ENCODE measurements at places on chromosomes 2 and 18.
A peak's percentile ranks its signal among the peaks of the same experiment; 100 is the strongest.

DNA sequence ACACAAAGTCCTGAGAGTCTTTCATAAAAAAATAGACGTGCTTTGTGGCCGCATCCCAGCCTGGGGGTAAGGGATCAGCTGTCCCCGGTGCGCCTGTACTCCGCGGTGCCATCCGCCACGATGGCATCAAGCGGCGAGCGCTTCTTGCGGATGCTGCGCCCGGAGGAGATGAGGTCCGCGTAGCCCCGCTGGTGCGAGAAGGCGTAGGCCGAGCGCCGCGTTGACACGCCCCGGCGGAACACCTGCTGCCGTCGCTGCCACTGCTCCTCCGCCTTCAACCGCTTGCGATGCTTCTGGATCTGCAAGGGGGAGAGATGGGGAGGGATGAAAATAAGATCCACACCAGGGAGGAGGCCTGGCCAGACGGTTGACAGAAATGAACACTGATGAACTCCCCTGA lies 26.8 kb upstream of the NARS1 start:
- peaks cover 39% of the 10 kb centered on the region for H3K36me3 ChIP-seq
- no peaks in the 10 kb centered on the region for H3K27me3 ChIP-seq
- peaks cover 28% of the 10 kb centered on the region for H3K4me1 ChIP-seq

DNA sequence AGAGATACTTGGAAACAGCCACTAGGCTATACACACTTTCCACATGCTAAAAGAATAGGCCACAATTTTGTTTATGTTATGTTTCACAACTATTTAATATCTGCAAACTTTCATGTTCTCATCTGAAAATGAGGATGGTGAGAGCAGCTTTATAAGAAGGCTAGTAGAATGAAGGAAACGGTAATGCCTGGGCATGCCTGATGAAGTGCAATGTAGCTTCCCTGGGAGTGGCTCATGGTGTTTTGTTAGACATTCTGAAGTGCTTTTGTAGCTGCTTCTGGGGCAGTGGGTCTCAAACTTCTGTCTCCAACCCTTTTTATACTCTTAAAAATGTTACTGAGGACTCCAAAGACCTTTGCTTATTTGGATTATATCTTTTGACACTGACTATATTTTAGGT lies 193.3 kb upstream of the VWC2L start:
- no peaks in the 10 kb centered on the region for H3K4me1 ChIP-seq
- H3K27me3 ChIP-seq = no peaks in the 10 kb centered on the region
- H3K4me3 ChIP-seq = no peak overlapping the region

DNA sequence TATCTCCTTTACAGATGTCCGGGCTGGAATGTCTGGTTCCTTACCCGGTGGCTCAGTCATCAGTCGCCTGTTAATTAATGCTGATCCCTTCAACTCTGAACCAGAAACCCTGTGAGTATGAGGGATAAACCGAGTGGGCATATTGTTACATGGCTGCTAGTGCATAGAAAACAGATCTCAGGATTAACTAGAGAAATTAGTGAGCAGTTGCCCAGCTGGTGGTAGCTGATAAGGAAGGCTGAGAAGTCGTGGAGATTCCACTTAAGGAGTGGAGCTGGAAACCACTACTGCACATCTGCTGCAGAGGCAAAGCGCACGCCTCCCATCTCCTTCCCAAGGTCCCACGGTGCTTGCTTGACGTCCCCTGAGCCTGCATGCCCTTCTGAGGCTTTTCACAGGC lies 97.7 kb downstream of the DGKD start:
- no peaks in the 10 kb centered on the region for H3K27me3 ChIP-seq
- H3K36me3 ChIP-seq = peaks cover 66% of the 10 kb centered on the region
- peak overlapping the region; percentile 75 for H3K27ac ChIP-seq
- DNase-seq = no peak

GRCh38 chr2:127404466-127405254 lies 13.6 kb upstream of the PROC start:
- H3K4me3 ChIP-seq = no peak overlapping the region
- peaks cover 35% of the 10 kb centered on the region for H3K4me1 ChIP-seq
- H3K27ac ChIP-seq = no peak overlapping the region
- no peaks in the 10 kb centered on the region for H3K27me3 ChIP-seq
- no peaks in the 10 kb centered on the region for H3K36me3 ChIP-seq

- peaks cover 58% of the 10 kb centered on the region for H3K4me1 ChIP-seq
- DNase-seq = no peak
- peaks cover 4% of the 10 kb centered on the region for H3K36me3 ChIP-seq
- peak overlapping the region; percentile 89 for H3K27ac ChIP-seq
These were observed 3.5 kb upstream of the NAGK start for GRCh38 chr2:71064754-71065621.

- H3K27me3 ChIP-seq = no peaks in the 10 kb centered on the region
- no peak overlapping the region for H3K4me3 ChIP-seq
- peaks cover 9% of the 10 kb centered on the region for H3K4me1 ChIP-seq
- peaks cover 13% of the 10 kb centered on the region for H3K36me3 ChIP-seq
These were observed 902.7 kb upstream of the ZEB2 start for GRCh38 chr2:145422576-145422975.

- no peak overlapping the region for H3K27ac ChIP-seq
- H3K4me3 ChIP-seq = no peak overlapping the region
- peaks cover 16% of the 10 kb centered on the region for H3K27me3 ChIP-seq
- H3K36me3 ChIP-seq = no peaks in the 10 kb centered on the region
- no peak for DNase-seq
- no peaks in the 10 kb centered on the region for H3K4me1 ChIP-seq
These were observed 111.6 kb downstream of the CLIP4 start for GRCh38 chr2:29226808-29227207.

DNA sequence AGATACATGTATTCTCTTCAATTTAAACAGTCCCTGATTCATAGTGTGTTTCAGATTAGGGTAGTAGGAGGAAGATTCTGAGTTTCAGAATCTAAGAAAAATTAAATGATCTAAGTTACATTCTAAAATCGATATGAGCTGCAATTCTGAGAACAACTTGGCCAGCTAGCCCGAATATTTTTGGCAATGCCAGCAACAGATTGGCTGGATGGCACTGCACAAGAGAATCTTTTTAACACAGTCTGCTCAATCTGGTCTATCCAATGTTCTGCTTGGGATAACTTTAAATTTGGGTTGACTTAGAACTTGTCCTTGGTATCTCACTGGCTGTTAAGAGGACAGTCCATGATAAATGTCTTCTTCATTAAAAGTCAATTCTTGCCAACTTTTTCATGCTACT lies 853.9 kb downstream of the NRXN1 start:
- H3K36me3 ChIP-seq = no peaks in the 10 kb centered on the region
- H3K27me3 ChIP-seq = no peaks in the 10 kb centered on the region
- no peaks in the 10 kb centered on the region for H3K4me1 ChIP-seq
- no peak for DNase-seq
- H3K4me3 ChIP-seq = no peak overlapping the region
- H3K27ac ChIP-seq = no peak overlapping the region

- no peak overlapping the region for H3K27ac ChIP-seq
- H3K4me3 ChIP-seq = no peak overlapping the region
- DNase-seq = no peak
- peaks cover 2% of the 10 kb centered on the region for H3K4me1 ChIP-seq
- peaks cover 33% of the 10 kb centered on the region for H3K27me3 ChIP-seq
These were observed 16.9 kb downstream of the QPCT start for GRCh38 chr2:37361216-37361815.

GRCh38 chr2:33782395-33783230 lies 183.5 kb upstream of the FAM98A start:
- H3K4me3 ChIP-seq = no peak overlapping the region
- H3K27me3 ChIP-seq = no peaks in the 10 kb centered on the region
- no peak overlapping the region for H3K27ac ChIP-seq
- H3K4me1 ChIP-seq = peaks cover 13% of the 10 kb centered on the region
- no peaks in the 10 kb centered on the region for H3K36me3 ChIP-seq

GRCh38 chr2:223062396-223062795 lies 10.4 kb downstream of the KCNE4 start:
- H3K27me3 ChIP-seq = no peaks in the 10 kb centered on the region
- DNase-seq = no peak
- H3K4me3 ChIP-seq = no peak overlapping the region
- no peak overlapping the region for H3K27ac ChIP-seq
- H3K36me3 ChIP-seq = no peaks in the 10 kb centered on the region
- H3K4me1 ChIP-seq = no peaks in the 10 kb centered on the region

GRCh38 chr2:137007938-137008337 lies 242.6 kb downstream of the THSD7B start:
- no peaks in the 10 kb centered on the region for H3K36me3 ChIP-seq
- H3K4me3 ChIP-seq = no peak overlapping the region
- no peak for DNase-seq
- H3K27ac ChIP-seq = no peak overlapping the region
- H3K4me1 ChIP-seq = no peaks in the 10 kb centered on the region

GRCh38 chr2:221312634-221313033 lies 259.5 kb downstream of the EPHA4 start:
- peaks cover under 1% of the 10 kb centered on the region for H3K27me3 ChIP-seq
- peaks cover 11% of the 10 kb centered on the region for H3K4me1 ChIP-seq

- H3K4me1 ChIP-seq = no peaks in the 10 kb centered on the region
- DNase-seq = no peak
- no peaks in the 10 kb centered on the region for H3K36me3 ChIP-seq
- peaks cover 21% of the 10 kb centered on the region for H3K27me3 ChIP-seq
These were observed 214.0 kb downstream of the SS18 start for GRCh38 chr18:25876330-25876948.

DNA sequence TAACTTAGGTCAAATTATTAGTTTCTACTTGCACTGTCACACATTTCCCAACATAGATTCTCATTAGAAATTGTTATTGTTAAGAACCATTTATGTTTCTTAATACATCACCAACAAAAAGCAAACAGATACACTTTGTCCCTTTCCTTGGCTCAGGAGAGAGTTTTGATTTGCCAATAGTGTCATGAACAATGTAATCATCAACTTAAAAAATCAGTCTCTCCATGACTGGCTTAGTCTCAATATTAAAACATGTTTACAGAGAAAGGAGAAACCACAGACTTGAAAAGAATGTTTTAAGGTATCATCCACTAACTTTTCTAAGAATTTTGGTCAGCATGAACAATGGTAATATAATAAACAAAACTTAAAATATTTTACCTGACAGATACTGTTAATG lies 416.5 kb upstream of the KCNH7 start:
- H3K36me3 ChIP-seq = no peaks in the 10 kb centered on the region
- no peaks in the 10 kb centered on the region for H3K27me3 ChIP-seq
- no peaks in the 10 kb centered on the region for H3K4me1 ChIP-seq
- no peak overlapping the region for H3K27ac ChIP-seq
- DNase-seq = no peak

- no peaks in the 10 kb centered on the region for H3K36me3 ChIP-seq
- H3K4me1 ChIP-seq = no peaks in the 10 kb centered on the region
- no peak overlapping the region for H3K4me3 ChIP-seq
- H3K27ac ChIP-seq = no peak overlapping the region
- H3K27me3 ChIP-seq = peaks cover 19% of the 10 kb centered on the region
- DNase-seq = no peak
These were observed 30.0 kb downstream of the CFAP221 start for GRCh38 chr2:119574108-119574815.

DNA sequence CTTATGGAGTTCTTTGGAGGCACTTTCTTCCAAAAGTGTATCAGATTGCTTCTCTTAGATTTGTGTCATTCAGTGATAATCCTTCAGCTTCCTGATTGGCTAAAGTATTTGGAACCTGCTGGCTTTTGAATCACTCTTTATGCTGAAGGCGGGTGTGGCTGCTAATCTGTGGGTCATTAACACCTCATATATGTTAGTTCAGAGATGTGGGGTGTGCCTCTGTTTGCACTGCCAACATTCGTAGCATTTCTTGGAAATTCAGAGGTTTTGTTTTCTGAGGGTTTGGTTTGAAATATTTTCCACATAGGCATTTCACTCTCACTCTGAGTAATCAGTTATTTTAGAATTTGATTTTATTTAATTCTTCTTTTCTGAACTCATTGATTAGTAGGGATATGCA lies 1604.4 kb upstream of the ACVR2A start:
- no peak overlapping the region for H3K4me3 ChIP-seq
- H3K36me3 ChIP-seq = no peaks in the 10 kb centered on the region
- no peak overlapping the region for H3K27ac ChIP-seq
- no peaks in the 10 kb centered on the region for H3K4me1 ChIP-seq
- H3K27me3 ChIP-seq = no peaks in the 10 kb centered on the region

DNA sequence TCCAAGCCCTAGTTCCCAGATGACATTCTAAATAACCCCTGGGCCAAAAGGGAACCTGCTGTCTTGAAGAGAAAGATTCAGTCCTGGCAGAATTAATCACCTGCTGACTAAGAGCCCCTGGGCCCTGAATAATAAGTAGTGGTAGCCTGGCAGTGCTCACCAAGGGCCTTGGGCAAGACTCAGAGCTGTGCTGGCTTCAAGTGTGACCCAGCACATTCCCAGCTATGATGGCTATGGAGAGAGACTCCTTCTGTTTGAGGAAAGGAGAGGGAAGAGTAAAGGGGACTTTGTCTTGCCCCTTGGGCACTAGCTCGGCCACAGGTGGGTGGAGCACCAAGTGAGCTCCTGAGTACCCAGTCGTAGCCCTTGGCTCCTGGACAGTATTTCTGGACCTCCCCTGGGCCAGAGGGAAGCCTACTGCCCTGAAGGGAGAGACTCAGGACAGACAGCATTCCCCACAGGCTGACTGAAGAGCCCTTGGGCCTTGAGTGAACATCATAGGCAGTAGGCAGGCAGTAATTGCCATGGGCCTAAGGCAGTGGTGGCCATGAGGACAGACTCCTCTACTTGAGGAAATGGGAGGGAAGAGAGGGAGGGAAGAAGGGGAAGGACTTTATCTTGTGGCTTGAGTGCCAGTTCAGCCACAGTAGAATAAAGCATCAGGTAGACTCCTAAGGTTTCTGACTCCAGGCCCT lies 40.0 kb upstream of the INPP4A start:
- no peak overlapping the region for H3K4me3 ChIP-seq
- H3K4me1 ChIP-seq = no peaks in the 10 kb centered on the region
- peaks cover 39% of the 10 kb centered on the region for H3K27me3 ChIP-seq
- H3K27ac ChIP-seq = no peak overlapping the region
- DNase-seq = no peak
